Keratinocyte (primary cell): ENCODE measurements at places on chromosomes 3 and 15. TPM values are rescaled to one million over a fixed set of nuclear protein-coding genes. Genes with fewer than 3 reads are reported as not detected.

DNA sequence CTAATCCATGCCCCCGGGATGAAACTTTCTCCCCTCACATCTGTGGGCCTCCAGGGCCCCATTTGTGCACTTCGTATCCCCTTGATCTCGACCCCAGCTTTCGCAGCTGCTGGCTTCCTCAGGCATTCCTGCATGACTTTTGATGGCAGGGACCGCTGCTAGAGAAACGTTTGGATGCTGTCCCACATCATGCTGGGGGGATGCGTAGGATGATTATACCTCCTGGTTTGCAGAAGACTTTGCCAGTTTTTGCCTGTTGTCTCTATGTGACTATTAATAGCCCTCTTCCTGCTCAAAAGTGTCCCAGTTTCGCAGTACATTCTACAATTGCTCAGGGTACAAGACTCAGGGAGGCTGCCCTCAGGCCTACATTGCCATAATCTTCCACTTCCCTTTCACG, 10.4 kb upstream of the KCNAB1 start:
- DNase-seq: no peak
- H3K27me3 ChIP-seq: peaks cover 11% of the 10 kb centered on the region
- no peak overlapping the region for H3K27ac ChIP-seq
- no peaks in the 10 kb centered on the region for H3K36me3 ChIP-seq
- no peaks in the 10 kb centered on the region for H3K4me1 ChIP-seq

- H3K4me3 ChIP-seq: no peak overlapping the region
- no peak overlapping the region for H3K27ac ChIP-seq
- peaks cover 3% of the 10 kb centered on the region for H3K4me1 ChIP-seq
Observed at GRCh38 chr3:193502871-193503270, 51.8 kb downstream of the ATP13A4 start.

GRCh38 chr3:76679541-76679940, 360.4 kb upstream of the ROBO2 start:
- H3K27ac ChIP-seq: no peak overlapping the region
- H3K27me3 ChIP-seq: no peaks in the 10 kb centered on the region
- H3K4me3 ChIP-seq: no peak overlapping the region
- DNase-seq: no peak

DNA sequence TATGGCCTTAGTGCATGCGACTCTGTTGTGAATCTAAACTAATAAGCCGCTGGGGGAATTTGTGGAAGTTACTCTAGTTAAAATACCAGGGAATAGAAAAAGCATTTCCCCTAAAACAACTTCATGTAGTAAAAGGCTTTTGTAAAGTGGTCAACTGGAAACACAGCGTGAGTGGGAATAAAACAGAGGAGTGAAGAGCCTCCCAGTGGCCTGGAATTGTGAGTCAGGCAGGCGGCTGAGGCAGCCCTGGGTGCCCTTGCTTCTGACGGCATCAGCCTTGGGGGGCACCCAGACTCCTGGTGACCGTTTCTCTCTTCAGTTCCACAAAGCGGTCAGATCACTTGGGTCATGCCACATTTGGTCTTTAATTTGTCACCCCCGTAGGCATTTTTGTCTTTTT, 108.4 kb downstream of the GHSR start:
- no peaks in the 10 kb centered on the region for H3K27me3 ChIP-seq
- no peak for DNase-seq
- H3K36me3 ChIP-seq: peaks cover 26% of the 10 kb centered on the region
- no peak overlapping the region for H3K4me3 ChIP-seq
- no peak overlapping the region for H3K27ac ChIP-seq
- peaks cover 2% of the 10 kb centered on the region for H3K4me1 ChIP-seq

GRCh38 chr3:194971965-194972364, 286.3 kb downstream of the FAM43A start:
- no peaks in the 10 kb centered on the region for H3K4me1 ChIP-seq
- H3K27me3 ChIP-seq: peaks cover 16% of the 10 kb centered on the region
- H3K4me3 ChIP-seq: no peak overlapping the region
- H3K27ac ChIP-seq: no peak overlapping the region
- DNase-seq: no peak
- H3K36me3 ChIP-seq: no peaks in the 10 kb centered on the region

DNA sequence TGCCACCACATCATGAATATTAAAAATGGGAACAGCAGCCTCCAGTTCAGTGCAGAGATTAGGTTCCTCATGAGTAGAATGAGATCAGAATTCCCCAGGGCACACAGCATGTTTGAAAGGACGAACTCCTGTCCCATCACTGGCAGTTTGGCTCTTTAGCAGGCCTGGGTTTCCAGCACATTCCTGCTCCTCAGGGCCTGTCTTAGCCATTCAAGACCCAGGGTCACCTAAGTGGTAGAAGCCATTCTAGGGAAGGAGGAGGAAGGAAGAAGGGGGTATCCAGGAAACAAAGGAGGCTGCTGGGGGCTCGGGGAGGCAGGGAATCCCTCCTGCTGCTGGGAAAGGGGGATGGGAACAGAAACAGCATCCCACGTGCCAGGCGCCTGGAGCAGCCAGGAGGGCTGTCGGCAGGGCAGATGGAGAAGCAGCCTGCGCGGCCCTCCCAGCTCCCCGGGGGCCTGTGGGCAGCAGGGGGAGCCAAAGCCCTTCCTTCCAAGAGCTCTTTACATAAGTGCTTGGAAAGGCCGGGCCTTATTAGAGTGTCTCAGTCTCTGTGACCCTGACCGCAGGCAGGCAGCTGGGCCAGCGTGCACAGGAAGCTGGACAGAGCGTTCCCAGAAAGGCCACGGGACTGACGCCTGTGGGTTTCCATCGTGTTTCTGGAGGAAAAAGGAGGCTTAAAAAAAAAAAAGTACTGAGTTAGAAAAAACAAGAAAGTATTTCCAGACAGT, 24.7 kb downstream of the LOXL1 start:
- peaks cover 3% of the 10 kb centered on the region for H3K4me1 ChIP-seq
- no peak for DNase-seq
- H3K4me3 ChIP-seq: no peak overlapping the region
- no peak overlapping the region for H3K27ac ChIP-seq
- H3K27me3 ChIP-seq: no peaks in the 10 kb centered on the region

DNA sequence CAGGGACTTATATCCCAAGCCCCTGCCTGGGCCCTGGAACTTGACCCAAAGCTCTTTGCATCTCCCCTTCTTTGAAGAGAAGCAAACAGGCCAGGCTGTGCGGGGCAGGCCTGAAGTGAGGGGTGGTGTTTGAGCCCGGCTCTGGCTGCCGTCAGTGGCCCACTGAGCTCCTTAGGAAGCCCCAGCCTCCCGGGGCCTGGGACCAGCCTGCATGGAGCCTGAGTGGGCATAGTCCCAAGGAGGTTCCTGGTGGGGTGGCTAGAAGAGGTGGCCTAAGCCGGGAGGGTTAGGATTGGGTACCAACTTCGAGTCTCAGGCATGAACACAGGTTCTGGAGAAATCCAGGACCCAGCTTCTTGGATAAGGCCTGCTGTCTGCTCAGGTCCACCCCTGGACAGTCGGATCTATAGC, 6.4 kb downstream of the TMIE start:
- no peaks in the 10 kb centered on the region for H3K36me3 ChIP-seq
- peaks cover 14% of the 10 kb centered on the region for H3K27me3 ChIP-seq
- no peak for DNase-seq

The SUSD5 gene
- polyA plus RNA-seq: 0.03 to 0.09 TPM (median 0.05 TPM) in 3 replicates

The BFSP2 gene
- not detected in 3 replicates for polyA plus RNA-seq

The GUCA1C gene
- 0.15 to 0.26 TPM (median 0.26 TPM) in 3 replicates for polyA plus RNA-seq

The CHDH gene
- polyA plus RNA-seq: 0.04 TPM in 1 of 3 replicates, not detected in the others

The PP2D1 gene
- not detected in 3 replicates for polyA plus RNA-seq

The SMCO1 gene
- polyA plus RNA-seq: not detected in 3 replicates
